ENCODE measurements at places on chromosomes 1 and 21.

GRCh38 chr1:232422898-232423297, 207.0 kb downstream of the SIPA1L2 start:
- no peak for DNase-seq

- DNase-seq, result no peak
These were observed 3.8 kb upstream of the EDN2 start for GRCh38 chr1:41488040-41488951.

DNA sequence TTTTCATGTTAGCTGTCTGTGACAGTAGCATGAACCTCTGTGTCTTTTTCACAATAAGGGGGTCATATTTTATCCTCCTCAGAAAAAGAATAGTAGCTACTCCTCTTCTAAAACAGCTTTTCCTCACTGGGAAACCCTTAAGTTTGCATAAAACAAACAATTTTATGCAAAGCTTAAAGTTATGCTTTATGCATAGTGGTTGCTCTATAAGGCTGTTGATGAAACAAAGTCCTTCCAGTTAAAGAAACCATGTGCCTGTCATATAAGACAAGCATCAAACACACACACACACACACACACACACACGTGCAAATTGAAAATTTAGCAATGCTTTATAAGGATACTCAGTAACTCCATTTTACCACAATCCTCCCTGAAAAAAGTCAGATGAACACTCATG, 107.0 kb downstream of the CHD1L start:
- no peak for DNase-seq

- no peak for DNase-seq
These were observed 83.1 kb upstream of the LYPLAL1 start for GRCh38 chr1:219090607-219091006.

DNA sequence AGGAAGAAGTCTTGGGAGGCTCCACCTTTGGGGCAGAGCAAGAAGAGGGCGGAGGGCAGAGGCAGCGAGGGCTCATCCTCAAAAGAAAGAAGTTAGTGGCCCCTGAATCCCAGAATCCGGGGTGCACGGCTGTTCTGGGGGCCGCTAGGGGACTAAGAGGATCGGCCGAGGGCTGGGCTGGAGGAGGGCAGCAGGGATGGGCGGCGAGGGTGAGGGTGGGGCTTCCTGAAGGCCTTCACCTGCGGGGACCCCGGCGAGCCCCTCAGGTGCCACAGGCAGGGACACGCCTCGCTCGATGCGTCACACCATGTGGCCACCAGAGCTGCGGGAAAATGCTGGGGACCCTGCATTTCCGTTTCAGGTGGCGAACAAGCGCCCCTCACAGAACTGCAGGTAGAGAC, 23.9 kb downstream of the COL6A1 start:
- peak; percentile 19 for DNase-seq

GRCh38 chr1:153583976-153584375, 18.3 kb upstream of the S100A2 start:
- no peak for DNase-seq

DNA sequence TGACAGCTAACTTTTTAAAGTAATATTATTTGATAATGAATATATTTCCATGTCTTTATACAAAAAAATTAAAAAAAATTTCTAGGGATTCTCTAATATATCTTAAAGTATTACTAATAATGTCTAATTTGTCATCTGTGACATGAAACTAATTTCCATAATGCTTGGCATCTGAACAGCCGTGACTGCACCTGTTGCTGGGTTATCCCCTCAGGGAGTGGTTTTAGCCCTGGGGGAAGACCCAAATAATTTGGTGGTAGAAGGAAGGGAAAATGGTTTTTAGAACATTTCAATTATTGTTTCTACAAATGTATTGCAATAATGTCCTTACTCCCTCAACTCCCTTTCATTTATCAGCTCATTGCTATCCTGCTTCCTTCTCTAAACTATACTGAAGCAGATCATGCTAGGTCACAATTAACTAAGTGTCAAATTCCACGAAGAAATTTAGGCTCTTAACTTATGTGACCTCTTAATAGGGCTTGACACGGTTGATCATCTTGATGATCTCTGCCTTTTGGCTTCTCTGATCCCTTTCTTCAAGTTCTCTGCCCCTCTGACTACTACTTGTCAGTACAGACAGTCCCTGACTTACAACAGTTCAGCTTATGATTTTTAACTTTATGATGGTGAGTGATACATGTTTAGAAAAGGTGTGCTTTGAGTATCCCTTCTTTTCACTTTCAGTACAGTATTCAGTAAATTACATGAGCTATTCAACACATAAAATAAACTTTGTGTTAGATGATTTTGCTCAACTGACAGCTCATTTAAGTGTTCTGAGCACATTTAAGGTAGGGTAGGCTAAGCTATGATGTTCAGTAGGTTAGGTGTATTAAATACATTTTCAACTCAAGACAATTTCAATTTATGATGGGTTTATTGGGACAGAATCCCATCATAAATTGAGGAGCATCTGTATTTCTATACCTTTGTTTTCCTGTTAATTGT, 26.4 kb upstream of the DPH5 start:
- no peak for DNase-seq

All from femur (tissue), 1 donor.